ENCODE measurements at places on chromosomes 5 and 9.

GRCh38 chr5:112210430-112211005, 208.6 kb downstream of the EPB41L4A start:
- DNase-seq = no peak

DNA sequence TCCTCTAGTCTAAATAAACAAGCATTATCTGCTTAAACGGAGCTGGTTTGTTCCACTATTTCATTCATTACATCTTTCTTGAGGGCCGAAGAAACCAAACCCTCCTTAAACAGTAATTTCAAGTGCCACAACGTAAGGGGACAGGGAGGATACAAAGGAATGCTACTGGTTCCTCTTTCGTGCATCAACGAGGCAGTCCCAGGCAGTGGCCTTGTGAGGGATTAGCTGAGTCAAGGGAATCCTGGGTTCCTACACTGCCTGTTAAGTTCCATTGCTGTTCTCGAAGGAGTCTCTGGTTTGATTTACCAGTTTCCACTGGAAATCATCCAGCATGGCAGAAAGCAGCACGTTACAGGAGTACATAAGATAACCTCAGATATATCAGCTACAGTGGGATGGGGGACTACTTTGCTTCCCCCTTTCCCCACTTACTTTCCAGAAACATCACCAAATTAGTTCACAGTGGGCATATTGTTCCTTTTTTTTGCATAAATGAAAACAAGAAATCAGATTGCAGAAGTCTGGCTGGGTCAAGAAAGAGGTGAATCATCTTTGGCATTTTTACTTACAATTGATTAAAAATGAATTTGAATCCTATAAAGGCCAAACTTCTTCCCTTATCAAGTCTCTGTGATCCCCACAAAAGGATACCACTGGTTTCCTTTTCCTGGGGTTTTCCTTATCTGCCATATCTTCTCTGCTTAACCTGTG, 2.5 kb upstream of the RANBP3L start:
- DNase-seq = no peak

GRCh38 chr9:13716601-13717321, 437.3 kb upstream of the MPDZ start:
- no peak for DNase-seq

GRCh38 chr9:87270221-87270847, 227.3 kb upstream of the DAPK1 start:
- DNase-seq = no peak

- no peak for DNase-seq
These were observed 606.2 kb downstream of the TLE4 start for GRCh38 chr9:80177949-80178480.

DNA sequence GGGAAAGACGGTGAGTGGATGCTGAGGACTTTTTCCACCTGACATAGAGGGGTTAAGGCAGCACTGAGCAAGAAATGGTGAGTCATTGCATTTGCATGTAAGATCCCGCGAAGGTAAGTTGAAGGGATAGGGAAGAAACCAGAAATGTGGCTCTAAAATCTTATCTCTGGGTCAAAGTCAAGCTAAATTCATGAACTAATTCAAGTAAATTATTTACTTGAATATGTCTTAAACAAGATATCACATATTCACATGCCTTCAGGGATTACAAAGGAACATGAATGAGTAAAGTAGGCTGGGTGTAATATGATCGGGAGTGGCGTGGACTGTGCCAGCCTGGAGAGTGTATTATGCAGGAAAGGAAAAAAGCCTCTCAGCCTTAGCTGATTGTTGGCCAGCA, 74.4 kb upstream of the EQTN start:
- DNase-seq = no peak

DNA sequence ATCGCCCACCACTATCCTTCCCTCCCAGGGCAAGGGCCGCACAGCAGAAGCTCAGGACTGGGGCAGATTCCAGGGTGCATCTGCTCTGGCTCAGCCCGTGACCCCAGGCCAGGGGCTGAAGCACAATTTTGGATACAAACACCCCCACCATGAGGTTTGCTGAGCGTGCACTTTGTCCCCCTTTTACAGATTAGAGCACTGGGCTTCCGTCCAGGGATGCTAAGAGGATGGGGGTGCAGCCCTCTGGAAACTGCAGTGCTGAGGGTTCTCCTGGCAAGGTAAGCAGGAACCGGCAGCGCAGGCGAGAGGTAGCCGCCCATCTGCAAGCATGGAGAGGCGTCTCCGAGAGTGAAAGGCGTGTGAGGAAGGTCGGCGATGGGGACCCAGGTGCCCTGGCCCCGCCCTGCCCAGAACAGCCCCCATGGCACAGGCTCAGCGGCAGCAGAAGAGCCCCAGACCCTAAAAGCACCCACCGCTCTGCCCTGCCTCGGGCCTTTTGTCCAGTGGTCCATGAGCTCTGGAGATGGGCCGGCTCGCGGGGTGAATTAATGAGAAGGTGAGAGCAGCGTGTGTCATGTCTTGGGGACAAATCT, 54.5 kb upstream of the OLFM1 start:
- no peak for DNase-seq

- DNase-seq = no peak
These were observed 76.6 kb downstream of the YIPF5 start for GRCh38 chr5:144093868-144094267.

DNA sequence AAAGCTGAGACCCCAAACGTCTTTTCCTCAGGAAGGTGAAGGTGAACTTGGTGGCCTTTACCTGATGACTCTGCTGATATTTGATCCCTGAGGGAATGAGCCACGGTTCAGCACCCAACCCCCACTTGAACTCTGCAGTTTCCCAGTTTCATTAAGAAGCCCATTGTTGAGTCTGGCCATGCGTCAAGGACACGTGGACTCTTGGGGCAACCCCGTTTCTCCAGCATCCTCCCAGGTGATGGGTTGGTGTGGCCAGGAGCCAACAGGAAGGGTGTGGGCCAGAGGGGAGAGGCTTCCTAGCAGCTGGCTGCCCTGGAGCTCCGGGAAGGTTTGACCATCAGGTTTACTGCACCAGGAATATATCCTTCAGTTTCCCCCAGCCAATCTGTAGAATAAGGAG, 59.5 kb upstream of the GNE start:
- no peak for DNase-seq

DNA sequence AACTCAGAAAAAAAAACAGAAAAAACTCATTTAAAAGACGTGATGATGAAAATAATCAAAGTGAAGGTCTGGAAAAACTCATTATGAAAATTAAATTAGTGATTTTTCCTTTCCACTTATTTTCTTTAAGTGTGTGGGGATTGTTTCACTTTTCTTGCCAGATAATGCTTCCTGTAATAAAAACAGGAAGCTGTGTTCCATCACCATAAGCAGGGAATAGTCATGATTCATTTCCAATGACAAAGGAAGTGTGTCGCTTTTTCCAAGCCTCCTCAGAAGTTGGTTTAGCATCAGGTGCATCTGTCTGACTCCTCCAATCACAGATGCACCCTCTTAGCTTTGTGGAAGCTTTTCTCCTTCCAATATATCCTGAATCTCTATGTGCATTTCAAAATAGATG, 2068.7 kb downstream of the MAT2B start:
- no peak for DNase-seq

DNA sequence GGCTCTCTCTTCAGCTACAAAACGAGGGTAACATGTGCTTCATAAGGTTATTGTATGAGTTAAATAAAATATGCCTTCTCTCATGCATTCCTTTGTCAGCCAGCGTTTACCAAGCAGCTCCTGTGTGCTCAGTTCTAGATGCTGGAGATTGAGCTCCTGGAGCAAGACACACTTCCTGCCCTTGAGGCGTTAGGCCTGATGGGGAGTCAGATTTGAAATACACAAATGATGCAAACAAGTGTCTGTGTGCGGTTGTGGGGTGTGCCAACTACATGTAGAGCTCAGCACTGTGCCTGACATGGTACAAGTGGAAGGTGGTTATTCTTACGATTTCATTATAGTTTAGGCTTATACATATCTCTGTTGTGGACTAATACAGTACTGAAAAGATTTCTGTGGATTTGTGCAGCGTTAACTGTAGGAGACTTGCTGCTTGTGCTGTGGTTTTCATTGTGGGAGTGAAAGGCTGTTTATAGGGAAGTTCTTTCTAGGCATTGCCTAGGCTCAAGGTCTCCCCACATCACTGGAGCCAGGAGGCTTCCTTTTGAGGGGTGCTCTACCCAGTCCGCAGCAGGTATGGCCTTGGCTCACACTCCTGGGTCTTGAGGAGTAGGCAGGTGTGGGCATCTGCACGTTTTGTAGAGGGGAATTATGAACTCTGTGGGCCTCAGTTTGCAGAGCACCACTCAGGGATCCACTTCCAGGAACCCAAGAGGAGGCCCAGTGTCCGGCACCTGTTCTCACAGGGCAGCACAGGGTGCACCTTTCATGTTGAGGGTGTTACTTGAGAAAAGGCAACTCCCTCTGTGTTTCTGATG, 39.8 kb upstream of the ANGPTL2 start:
- DNase-seq = no peak

Data from stimulated activated CD4-positive, alpha-beta T cell treated with anti-CD3 and anti-CD28 coated beads, Interleukin-12 subunit alpha, Interleukin-12 subunit beta, amount 100 ng/mL, for 48 hours (primary cell).